ENCODE measurements at places on chromosomes 12 and 14.

GRCh38 chr14:52080808-52081755 is 12.2 kb upstream of the NID2 start:
- DNase-seq: no peak

DNA sequence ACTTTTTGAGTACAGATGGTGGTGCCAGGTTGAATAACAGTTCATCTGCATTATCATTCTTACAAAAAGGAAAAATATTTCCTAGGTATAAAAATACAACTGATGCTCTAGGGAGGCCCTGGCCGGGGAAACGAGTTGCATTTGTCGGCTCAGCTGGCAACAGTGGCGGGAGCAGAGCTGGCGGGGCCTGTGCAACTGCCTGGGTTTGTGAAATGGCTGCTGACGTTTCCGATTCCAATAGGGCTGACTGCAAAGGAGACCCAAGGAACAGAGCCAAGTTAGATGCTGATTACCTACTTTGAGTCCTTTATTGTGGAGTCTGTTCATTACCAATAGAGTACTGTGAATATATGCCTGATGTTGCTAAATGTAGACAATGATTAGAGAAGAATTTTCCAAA is 25.8 kb upstream of the PHLDA1 start:
- no peak for DNase-seq

- no peak for DNase-seq
Measured at GRCh38 chr12:52792185-52793029, 3.5 kb downstream of the KRT3 start.

GRCh38 chr12:96294831-96295230 is 100.7 kb downstream of the ELK3 start:
- DNase-seq: no peak

Measured in HuH-7 (cell line).